Right hindlimb (tissue), 1 donor: ENCODE measurements at places on chromosomes 12 and 14.

GRCh38 chr12:131559517-131560516 lies 151.1 kb upstream of the SFSWAP start:
- no peak for DNase-seq

DNA sequence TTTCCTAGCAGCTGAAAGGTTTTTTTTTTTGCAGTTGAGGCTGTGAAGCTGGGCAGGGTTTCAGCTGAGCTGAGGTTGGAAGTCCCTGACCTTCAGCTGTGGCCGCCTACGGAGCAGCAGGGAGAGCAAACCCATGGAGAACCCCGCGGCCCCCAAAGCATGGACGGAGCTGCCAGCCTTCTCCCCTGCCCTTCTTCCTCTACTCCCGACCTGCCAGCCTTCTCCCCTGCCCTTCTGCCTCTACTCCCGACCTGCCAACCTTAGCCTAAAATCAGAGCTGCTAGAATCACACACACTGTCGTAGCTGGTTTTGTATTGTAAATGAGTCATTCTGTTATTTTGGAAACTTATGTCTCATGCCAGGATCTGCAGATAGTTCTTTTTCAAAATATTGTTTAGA lies 74.6 kb downstream of the PPP2R5C start:
- no peak for DNase-seq

DNA sequence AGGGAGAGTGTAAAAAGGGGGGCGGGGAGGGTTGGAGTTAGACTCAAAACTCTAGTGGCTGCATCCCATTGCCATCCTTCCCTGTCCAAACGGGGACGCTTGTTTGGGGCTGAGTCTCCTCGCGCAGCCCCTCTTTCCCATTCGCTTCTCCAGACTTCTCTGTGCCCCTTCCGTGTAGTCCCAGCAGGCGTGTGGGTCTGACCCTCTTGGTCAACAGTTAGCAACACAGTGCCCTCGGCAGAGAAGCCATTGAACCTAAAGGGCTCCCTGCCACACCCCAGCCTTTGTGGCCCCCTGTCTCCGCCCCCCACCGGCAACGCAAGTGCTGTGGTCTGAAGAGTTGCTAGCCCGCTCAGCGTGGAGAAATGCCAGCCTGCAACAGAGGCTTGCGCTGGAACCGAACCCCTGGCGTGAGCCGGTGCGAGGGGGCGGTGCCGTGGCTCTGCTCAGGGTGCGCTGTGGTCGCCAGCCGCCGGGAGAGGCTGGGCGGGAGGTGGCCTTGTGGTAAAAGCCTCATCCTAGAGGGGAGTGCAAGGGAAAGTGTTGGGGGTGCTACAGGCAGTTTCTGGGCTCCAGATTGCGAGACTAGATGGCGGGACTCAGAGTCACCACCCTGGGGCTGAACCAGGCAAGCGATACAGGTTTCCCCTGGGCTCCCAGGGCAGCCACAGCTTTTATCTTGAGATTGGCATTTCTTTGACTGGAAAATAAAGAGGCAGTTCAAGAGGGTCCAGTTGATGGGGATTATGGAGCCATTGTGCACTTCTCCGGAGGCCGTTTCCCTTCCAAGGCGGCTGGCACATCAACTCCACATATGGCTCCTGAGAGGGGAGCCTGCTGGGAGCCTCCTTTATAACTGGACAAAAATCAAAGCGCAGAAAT lies 2.1 kb downstream of the PLXNC1 start:
- peak; percentile 37 for DNase-seq

- no peak for DNase-seq
Measured at GRCh38 chr12:122190842-122191668, 8.1 kb downstream of the LRRC43 start.

GRCh38 chr12:62933602-62934238 lies 1.2 kb downstream of the PPM1H start:
- peak; percentile 30 for DNase-seq

- no peak for DNase-seq
Measured at GRCh38 chr12:27163048-27163715, 80.8 kb upstream of the C12orf71 start.

DNA sequence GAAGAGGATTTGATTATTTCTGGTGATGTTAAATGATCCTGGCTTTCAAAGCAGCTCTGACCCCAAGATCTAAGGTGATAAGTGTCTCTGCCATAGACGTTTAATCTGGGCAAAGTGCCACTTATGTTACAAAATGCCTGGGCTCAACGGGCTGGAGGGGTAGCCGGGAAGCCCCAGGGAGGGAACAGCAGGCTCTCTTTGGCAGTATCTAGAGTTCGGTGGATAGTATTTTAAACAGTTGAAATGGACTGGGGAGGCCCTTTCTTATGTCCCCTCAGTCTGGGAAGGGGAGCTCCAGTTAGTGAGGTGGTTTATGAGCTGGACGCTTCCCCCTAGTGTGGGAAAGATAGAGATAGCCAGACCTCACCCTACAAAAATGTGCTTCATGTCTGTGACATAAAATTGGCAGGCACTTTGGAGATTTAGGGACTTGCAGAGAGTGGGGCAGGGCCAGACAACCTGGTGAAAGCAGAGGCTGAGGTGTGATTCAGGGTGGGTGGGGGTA lies 5.5 kb upstream of the HOXC11 start:
- DNase-seq: no peak

DNA sequence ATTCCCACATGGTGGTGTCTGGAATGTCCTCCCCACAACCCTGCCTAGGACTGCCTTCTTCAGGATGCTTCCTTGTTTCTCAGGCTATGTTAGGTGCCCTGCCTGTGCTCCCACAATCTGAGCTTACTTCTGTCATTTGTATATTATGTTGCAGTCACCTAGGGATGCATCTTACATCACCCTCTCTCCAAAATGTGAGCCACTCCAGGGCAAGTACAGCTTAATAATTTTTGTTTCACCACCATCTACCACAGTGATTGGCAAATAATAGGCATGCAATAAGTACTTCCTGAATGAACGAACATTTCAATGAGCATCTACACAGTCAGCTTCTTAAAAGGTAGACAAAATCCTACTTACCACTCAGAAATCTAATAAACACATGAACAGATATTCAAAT lies 37.6 kb downstream of the ZFYVE26 start:
- DNase-seq: no peak

GRCh38 chr12:117919479-117919878 lies 49.3 kb downstream of the KSR2 start:
- no peak for DNase-seq

DNA sequence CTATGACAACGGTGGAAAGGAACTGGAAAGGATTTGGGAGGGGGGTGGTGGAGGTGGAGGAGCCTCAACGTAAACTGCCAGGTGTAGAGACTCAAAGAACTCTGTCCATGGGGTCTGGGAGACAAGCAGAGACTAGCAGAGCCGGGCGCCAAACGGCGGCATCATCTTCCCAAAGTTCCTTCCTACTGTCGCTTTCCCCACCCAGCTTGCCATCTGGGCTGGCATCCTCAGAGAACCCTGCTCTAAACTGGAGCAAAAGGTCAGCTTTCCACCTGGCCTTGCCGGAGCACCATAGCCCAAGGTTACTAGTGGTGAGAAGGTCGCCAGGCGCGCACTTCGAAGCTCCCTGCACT lies 4.0 kb upstream of the IRF2BPL start:
- no peak for DNase-seq

- DNase-seq: no peak
Measured at GRCh38 chr12:65867394-65867793, 43.1 kb downstream of the HMGA2 start.

DNA sequence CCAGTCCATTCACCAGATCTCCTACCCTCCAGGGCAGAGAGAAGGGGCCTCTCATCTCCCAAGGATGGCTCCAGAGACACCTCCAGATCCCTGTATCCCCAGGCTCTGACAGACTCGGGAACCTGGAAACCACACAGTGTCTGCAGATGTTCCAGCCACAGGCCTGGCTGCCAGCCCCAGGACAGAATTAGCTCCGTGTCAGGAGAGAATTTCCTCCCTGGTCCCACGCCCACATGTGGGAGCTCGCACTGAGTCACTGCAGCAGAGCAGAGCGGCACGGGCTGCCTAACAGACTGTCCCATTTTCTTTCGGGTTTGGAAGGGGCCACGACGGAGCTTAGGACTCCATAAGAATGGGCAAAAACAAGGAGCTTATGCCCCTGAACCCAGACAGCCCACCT lies 33.6 kb downstream of the CMKLR1 start:
- DNase-seq: peak; percentile 92

- no peak for DNase-seq
Measured at GRCh38 chr12:46896680-46897079, 70.9 kb upstream of the SLC38A4 start.

DNA sequence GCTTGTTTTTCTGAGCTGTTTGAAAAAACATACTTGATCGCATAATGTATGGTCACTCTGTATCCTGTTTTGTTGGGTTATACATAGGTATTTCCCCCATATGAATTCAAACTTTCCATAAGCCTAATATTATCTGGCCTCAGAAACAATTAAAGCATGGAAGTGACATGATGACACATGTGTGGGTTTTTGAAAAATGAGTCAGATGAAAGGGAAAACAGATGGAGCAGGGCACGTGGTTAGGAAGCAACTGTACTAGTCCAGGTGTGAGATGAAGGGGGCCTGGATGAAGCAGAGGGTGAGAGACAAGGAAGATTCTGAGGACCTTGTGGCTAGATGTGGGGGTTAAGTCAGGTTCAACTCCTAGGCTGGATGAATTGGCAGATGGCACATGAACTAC lies 92.7 kb upstream of the DNM1L start:
- no peak for DNase-seq

DNA sequence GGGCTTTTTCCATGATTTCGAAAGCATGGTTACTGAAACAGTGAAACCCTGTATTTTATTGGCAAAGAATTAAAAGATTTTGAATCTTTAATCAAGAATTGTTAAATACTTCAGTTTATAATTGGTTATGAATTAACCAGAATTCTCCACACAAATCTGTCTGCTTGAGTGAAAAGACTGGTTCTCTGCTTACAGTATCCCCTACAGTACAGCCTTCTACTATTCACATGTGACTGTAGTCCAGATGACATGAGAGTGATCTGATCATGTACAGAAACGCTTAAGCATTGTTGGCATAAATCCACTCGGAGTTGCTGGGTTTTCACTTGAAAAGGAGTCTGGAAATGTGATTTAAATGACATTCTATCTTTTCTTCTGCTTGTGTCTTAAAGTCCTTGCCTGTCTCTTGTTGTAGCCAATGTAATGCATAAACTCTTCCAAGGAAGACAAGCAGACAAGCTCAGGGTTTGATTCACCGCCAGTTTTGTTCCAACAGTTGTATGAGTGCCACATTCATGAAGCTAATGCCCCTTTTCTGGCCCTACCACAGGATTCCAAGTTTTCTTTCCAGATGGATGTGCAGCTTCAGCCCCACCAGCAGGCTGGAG lies 222.0 kb upstream of the LRIG3 start:
- peak; percentile 77 for DNase-seq

GRCh38 chr12:123367511-123367910 lies 2.9 kb upstream of the SBNO1 start:
- no peak for DNase-seq
